ENCODE measurements at places on chromosomes 5 and 9.

DNA sequence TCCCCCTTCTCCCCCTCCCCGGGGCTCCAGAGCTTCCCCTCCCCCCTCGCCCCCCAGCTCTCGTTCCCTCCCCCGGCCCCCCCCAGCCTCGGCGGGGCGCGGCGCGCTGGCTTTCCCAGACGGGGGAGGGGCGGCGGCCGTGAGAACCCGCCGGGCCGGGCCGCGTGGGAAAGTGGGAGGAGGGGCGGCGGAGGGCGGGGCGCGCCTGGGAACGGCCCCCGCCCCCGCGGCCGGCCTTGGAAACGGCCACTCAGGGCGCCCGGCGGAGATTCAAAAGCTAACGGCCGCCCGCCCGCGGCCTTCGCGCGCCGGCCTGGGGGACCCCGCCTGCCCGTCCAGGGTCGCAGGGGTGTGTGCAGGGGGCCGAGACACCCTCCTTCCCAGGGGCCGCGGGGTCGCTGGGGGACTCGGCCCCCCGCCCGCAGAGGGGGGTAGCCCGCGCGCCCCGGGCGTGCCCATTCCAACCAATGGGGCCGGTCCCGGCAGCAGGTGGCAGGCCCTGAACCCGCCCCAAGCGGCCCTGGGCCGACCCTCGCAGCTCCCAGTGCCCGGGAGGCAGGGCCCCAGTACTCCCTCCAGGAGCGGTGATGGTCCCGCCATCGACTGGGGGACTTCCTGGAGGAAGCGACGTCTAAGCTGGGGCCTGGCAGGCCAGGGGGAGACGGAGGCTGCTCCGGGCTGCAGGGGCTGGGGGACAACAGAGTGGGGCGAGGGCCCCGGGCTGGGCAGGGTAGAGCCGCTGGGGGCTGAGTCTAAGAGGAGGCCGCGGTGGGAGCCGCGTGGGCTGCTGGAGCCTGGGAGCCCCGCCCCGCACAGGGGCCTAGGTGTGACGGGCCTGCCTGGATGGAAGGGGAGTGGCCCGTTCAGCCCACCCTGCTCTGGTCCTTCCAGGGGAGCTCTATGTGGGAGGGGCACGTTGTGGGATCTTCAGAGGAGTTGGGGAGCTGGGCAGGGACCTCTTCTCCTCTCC, 14.2 kb upstream of the NRARP start:
- no peak for DNase-seq

DNA sequence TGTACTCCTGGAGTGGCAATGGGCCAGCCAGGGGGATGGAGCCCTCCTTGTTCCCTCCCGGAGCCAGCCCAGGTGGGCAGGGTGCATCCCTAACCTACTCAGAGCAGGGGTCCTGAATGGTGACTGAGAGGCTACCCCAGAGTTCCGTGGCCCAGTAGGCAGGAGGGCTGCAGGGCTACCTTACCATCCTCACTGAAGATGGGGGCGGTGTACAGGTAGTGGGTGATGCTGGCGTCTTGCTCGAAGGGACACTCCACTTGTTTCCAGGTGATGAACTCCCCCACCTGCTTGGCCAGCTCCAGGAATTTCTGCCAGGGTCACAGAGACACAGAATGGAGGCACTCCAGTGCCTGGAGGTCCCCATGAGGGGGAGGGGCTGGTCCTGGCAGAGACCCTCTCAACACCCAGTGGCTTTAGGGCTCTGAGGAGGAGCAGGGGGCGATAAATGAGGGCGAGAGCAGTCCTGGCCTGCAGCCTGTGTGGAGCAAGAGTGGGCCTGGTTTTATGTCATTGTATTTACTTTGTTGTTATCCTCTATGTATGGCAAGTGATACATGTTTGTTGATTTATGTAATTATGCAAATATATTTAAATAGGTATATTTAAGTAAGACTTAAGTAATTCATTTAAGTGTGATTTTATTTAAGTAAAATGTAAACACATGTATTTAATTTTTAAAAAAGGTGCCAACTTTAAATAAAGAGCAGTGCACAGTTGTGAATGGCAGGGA, 39.9 kb upstream of the RNF130 start:
- no peak for DNase-seq

- no peak for DNase-seq
Measured at GRCh38 chr5:142820447-142820846, 50.3 kb downstream of the ARHGAP26 start.

- no peak for DNase-seq
Measured at GRCh38 chr5:1874348-1874747, 8.4 kb downstream of the IRX4 start.

- no peak for DNase-seq
Measured at GRCh38 chr9:28999806-29000205, 1426.5 kb upstream of the C9orf72 start.

DNA sequence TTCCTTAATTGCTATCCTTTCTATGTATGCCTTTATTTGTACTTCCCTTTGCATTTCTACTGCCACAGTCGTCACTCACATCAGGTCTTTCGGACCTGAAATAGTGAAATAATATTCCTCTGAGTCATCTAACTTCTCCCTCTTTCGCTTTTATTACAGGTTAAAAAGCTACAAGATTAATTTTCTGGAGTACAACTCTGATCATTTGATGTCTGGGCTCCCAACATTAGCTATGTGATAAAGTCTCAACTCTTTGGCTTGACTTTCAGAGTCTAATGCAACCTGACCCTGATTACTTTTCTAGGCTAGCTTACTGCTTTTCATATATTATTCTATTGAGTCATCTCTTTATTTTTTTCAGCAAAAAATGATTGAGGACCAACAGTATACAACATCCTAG, 638.8 kb upstream of the WWC1 start:
- no peak for DNase-seq

GRCh38 chr5:11371021-11371420, 533.2 kb downstream of the CTNND2 start:
- DNase-seq, result no peak

All from NCI-H1694 (cell line).